Lung microvascular endothelial cell (primary cell): ENCODE measurements at places on chromosomes 7 and 10. TPM values are rescaled to one million over a fixed set of nuclear protein-coding genes. Genes with fewer than 3 reads are reported as not detected.
A peak's percentile ranks its signal among the peaks of the same experiment; 100 is the strongest.

- no peak for DNase-seq
Measured at GRCh38 chr7:121175826-121176225, 153.0 kb upstream of the WNT16 start.

DNA sequence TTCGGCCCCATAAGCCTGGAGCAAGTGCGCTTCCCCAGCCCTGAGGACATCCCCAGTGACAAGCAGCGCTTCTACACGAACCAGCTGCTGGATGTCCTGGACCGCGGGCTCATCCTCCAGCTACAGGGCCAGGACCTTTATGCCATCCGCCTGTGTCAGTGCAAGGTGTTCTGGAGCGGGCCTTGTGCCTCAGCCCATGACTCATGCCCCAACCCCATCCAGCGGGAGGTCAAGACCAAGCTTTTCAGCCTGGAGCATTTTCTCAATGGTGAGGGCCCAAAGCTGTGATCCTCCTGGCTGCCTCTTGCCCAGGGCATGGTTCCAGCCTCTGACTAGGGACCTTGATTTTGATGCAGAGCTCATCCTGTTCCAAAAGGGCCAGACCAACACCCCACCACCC lies 10.1 kb downstream of the IRF5 start:
- no peak for DNase-seq

- no peak for DNase-seq
Measured at GRCh38 chr7:13257661-13258060, 570.2 kb downstream of the ARL4A start.

- DNase-seq: peak; percentile 51
Measured at GRCh38 chr7:143385891-143386781, 5.0 kb downstream of the ZYX start.

DNA sequence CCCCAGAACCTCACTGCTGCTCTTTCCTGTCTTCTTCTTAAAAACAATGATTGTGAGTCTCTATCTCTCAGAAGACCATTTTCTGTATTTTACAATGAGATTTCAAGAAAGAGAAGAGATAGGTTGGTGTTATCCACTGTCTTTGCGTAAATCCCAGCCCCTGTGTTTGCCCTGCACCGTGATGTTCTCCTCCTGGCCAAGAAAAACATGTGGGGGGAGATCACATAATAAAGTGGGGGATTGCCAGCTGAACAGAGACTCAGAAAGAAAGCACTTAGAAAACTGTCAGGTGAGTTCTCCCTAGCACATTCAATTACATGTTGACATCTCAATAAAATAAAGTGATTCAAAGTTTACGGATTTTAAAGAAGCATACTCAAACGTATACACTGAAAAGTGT lies 105.0 kb upstream of the PITRM1 start:
- no peak for DNase-seq

DNA sequence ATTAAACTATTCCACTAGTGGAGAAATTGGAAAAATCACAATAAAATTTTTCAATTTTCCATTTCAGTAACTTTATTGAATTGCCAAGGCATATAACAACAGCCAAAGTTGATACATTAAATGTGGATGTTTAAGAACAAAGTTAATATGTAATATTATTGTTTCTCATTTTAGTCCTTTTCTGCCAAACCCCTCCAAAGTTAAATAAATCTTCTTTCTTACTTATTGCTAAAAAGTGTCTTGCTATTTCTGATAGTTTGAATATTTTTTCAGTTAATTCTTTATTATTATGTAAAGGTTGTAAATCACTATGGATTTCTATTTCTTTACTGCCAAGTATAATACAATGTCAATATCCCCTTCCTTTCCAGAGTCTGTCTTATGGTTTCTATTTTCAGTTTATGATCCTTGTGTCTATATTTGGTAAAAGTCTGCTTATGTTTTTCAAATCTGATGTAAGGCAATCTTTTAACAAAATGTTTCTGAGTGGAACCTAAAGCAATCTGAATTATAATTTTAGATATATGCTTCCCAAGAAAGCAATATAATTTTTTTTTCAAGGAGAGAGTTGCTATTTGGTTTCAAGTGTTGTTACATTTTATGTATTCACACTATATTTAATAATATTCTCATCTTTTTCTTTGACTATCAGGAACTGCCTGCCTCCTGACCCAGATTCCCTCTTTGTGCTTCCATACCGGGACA lies 80.3 kb upstream of the RHOBTB1 start:
- DNase-seq: no peak

- DNase-seq: no peak
Measured at GRCh38 chr7:151211155-151211772, 976 bp upstream of the H2BK1 start.

DNA sequence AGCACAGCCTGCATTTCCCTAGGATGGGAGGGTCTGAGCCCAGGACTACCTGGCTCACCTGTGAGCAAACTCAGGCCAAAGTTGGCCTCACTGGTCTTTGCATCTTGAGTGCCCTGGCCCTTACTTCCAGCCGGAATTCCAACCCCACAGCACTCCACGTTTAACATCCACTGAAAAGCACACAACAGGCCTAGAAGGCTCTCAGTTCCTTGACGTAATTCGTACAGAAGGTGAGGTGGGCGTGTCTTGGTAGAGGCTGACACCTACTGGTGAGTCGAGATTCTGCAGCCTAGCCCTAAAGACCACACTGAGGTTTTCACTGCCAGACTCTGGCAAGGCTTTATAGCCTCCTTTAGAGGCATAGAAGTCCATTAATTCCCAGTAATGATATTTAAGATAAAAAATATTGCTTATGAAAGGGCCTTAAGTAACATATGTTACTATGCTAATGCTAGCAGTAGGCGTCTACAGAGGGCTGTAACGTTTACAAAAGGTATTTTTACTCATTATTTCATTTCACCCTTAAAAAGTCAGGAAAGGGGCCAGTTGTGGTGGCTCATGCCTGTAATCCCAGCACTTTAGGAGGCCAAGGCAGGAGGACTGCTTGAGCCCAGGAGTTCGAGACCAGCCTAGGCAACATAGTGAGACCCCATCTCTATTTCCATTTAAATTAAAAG lies 95.8 kb downstream of the HIP1 start:
- peak; percentile 81 for DNase-seq

- DNase-seq: peak; percentile 4
Measured at GRCh38 chr7:42671627-42672026, 240.2 kb downstream of the C7orf25 start.

DNA sequence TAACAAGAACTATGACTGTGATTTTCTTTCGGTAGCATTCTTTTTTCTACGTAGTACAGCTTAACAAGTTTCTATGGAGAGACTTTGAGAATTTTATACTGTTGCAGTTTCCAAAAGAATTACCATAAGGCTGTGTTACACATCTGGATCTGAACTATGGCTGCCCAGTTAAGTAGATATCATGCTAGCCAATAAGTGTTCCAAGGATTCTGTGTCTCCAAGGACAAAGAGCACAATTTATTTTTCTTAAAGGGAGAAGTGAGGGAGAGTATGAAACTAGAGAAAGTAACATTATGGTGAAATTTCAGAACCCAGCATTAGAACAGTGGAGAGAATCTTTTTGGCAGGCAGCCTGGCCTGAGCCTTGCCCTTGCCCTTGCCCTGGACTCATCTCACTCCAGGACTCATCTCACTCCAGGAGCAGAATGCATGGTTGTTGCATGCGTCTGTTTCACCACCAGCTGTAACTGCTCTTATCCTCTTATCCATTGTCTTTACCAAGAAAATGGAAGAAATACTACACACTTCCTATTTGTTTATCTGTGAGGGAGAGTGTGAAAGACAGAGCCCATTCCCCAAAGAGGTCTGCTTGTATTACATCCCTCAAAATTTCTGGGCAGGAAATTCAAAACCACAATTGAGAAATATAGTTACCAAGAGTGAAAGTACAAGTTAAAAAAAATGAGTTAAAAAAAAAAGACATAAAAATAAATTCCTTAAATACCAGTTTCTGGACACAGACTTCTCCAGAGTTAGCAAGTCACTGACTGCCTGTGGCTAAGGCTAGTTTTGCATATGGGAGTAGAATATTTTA lies 1067.5 kb downstream of the NRG3 start:
- DNase-seq: no peak

- DNase-seq: no peak
Measured at GRCh38 chr7:36607721-36608095, 116.6 kb downstream of the AOAH start.

- no peak for DNase-seq
Measured at GRCh38 chr10:69632516-69633199, 2.6 kb downstream of the FAM241B start.

GRCh38 chr7:123635551-123636359 lies 19.9 kb upstream of the LMOD2 start:
- peak; percentile 78 for DNase-seq

- no peak for DNase-seq
Measured at GRCh38 chr7:50282813-50283605, 21.5 kb upstream of the IKZF1 start.

DNA sequence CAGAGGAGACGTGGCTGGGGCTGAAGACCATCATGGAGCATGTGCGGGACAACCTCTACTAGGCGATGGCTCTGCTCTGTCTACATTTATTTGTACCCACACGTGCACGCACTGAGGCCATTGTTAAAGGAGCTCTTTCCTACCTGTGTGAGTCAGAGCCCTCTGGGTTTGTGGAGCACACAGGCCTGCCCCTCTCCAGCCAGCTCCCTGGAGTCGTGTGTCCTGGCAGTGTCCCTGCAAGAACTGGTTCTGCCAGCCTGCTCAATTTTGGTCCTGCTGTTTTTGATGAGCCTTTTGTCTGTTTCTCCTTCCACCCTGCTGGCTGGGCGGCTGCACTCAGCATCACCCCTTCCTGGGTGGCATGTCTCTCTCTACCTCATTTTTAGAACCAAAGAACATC lies 22.0 kb upstream of the CPA5 start:
- no peak for DNase-seq

DNA sequence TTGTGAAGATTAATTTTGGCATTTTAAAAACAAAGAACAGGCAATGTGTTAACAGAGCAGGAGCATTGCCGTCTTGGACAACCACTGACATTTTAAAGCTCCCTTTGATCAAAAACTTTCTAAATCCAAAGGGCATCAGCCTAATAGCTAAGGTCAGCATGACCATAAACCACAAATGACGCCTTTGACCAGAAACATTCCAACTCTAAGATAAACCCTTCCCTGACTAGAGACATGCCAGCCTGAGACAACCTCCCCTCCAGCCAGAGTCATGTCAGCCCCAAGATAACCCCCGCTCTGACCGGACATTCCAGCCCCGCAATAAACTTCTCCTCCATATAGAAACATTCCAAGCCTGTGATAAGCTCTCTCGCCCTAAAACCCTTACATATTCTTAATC lies 949.4 kb upstream of the POT1 start:
- no peak for DNase-seq

DNA sequence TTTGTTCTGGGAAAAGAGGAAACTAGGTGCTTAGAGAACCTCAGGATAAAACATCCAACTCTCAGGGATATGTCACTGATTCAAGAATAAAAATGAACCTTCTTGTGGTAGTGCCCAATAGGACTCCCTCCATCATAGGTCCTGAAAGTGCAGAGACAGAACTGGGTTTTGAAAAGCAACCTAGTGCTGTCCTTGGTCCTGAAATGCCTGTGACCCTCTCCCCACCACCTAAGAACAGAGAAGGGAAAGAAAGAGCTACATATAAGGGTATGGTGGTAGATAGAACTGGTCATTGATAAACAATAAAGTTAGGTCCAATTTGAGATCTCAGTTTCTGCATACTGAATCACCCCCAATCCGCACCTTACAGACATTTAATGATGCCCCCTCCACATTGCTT lies 953.3 kb downstream of the XPNPEP1 start:
- peak; percentile 1 for DNase-seq

GRCh38 chr7:124752310-124752709 lies 13.3 kb downstream of the GPR37 start:
- DNase-seq: no peak

GRCh38 chr7:126988022-126988421 lies 264.7 kb downstream of the GRM8 start:
- no peak for DNase-seq

CALML5 gene
- not detected in 2 replicates for total RNA-seq

ZNF467 gene
- 5.0 and 6.3 TPM in 2 replicates for total RNA-seq

GATA3 gene
- under 0.01 TPM in 2 replicates for total RNA-seq

TMEM270 gene
- not detected in 2 replicates for total RNA-seq

SEMA4G gene
- total RNA-seq: 0.65 and 0.99 TPM in 2 replicates

ITPRID1 gene
- total RNA-seq: not detected in 2 replicates

TOMM7 gene
- 123 and 173 TPM in 2 replicates for total RNA-seq

C10orf105 gene
- not detected in 2 replicates for total RNA-seq

TMEM130 gene
- not detected in 2 replicates for total RNA-seq

CFTR gene
- total RNA-seq: not detected in 2 replicates

ZNF853 gene
- 1.1 and 4.8 TPM in 2 replicates for total RNA-seq

PPP1R17 gene
- total RNA-seq: not detected in 2 replicates
